Cerebellar nuclear complex (tissue), 1 donor: ENCODE measurements at places on chromosomes 16 and 17.

- no peak for DNase-seq
These were observed 66.1 kb downstream of the RAB11FIP4 start for GRCh38 chr17:31457391-31458234.

DNA sequence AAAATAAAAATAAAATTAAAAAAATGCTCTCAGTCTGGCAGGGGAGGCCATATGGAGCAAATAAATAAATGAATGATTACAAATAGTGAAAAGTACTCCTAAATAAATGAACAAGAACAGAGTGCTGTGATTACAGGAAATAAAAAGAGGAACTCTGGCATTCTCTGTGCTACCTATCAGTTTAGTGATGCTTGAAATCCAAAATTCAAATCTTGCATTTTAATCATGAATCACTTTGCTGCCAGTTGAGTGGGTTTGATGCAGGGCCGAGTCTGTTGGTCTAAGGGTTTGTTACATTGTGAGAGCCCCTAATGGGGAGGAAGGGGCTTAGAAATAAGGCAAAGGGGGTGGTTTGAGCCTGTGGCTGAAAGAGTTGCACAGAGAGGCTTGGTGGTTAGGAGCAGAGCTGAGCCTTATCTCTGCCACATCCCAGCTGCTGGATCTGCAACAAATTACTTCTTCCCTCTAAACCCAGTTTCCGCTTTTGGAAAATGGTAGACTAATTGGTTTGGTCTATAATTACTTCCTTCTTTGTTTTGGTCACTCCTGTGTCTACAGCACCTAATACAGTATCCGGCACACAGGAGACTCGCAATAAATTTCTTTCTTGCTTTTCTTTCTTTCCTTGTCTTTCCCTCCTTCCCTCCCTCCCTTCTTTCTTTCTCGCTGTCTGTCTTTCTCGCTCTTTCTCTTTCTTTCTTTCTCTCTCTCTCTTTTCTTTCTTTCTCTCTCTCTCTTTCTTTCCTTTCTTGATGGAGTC, 6.3 kb upstream of the ABCC1 start:
- no peak for DNase-seq

DNA sequence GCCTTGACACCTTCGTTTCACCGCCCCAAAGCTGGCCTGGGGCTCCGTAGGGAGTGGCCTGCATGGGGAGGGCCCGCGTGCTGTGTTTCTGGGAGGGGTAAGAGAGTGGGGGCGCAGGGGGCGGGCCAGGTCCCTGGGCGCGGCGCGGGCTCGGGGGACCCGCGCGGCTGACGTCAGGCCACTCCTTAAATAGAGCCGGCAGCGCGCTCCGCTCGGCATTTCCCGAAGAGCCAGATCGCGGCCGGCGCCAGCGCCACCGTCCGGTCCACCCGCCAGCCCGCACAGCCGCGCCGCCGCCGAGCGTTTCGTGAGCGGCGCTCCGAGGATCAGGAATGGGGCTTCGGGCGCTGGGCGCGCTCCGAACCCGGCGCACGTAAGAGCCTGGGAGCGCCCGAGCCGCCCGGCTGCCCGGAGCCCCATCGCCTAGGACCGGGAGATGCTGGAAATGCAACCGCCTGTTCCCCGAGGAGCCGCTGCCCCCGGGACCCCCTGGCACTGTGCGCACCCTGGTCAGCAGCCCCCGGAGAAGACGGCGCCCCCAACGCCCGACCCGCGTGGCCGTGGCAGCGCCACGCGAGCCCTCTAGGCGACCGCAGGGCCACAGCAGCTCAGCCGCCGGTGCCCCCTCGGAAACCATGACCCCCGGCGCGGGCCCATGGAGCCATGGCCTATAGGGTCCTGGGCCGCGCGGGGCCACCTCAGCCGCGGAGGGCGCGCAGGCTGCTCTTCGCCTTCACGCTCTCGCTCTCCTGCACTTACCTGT, at the start of gene HS3ST2:
Gene HS3ST2, plus strand, starts transcription at position 215 of the 763 bp plus-strand sequence. Its CDS starts 449 bp downstream, at position 664.
- no peak for DNase-seq

GRCh38 chr17:56478836-56479447, 114.6 kb upstream of the NOG start:
- no peak for DNase-seq

DNA sequence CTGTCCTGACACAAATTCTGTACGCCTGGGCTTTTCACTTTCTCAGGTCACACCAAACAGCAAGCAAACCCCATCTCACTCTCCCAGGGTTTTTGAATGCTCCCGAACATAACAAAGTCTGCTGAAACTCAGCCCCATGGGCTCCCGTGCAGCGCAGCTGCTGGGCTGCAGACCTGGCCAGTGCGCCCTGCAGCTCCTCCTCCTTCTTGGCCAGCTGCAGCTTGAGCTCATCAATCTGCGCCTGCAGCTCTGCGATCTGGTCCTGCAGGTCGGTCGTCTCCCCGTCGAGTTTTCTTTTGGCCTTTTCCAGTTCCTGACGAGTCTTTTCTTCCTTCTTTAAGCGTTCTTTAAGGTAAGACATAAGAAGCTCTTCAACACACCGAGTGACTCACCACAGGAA, 70.5 kb downstream of the NDEL1 start:
- no peak for DNase-seq

- DNase-seq = no peak
These were observed 1.4 kb downstream of the PRSS8 start for GRCh38 chr16:31134091-31134571.

DNA sequence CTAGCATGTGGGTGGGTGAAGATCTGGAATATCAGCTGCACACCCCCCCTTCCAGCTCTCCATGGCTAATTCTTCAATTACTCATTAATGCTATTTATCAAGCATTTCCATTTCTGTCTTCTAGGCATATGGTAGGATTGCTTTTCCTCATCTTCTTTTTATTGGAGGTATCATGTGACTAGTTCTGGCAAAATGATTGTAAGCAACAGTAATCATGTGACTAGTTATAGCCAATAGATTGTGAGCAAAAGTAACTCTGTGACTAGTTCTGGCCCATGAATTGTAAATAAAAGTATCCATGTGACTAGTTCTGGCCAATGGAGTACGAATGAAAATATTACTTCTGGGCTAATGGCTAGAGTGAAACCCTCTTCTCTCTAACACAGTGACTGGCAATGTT, 107.0 kb upstream of the TMEM132E start:
- no peak for DNase-seq

DNA sequence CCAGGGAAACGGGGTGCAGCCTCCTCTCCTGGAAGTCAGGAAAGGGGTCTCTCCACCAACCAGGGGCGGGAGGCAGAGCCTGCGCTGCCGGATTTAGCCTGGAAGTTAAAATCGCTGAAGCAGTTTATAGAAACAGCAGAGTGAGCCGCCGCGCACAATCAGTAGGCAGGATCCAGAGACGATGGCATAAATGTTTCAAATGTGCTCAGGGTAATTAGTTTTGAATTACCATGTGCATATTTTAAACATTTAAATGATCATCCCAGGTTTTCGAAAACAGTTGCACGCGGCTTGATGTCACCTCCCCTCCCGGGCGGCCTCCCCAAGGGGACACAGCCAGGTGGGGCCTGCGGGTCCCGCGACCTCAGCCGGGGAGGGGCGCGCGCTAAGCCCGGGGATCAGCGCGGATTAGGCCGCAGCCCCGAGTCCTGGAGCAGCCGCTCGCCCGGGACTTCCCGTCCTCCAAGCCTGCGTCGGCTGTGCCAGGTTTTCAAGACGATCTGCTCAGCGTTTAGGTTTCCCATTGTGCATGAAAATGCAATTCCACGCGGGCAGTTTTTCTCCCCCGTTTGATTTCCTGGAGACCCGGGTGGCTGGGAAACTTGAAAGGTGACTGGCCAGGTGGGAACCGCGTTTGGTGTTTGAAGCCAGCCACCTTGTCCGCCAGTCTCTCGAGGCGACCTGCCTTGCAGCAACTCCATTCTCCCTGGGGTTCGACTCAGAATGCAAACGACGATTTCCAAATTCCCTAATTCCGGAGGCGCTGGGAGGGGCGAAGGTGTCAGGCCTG, 78.3 kb downstream of the RPA1 start:
- no peak for DNase-seq

DNA sequence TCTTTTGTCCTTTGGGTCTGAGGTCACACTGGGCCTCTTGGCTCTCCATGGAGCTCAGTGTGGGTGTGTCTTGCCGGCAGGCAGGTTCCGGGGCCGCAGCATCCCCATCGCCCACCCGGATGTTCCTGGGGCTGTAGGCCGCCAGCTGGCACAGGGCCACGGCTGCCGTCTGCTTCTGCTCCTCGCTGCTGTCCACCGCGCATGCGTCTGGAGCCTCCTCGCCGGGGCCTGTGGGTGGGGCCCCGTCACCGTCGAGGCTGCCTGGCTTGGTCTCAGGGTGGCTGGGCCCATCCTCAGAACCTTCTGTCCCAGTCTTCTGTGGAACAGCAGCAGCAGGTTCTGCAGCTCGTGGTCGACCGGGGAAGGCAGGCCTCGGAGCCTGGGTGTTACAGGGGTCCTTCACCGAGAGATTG, 9.6 kb downstream of the ZNF750 start:
- DNase-seq = no peak

- DNase-seq = no peak
These were observed at the start of gene MAP3K14 for GRCh38 chr17:45316434-45317110. MAP3K14 (minus strand) TSS chr17:45317020; CDS start chr17:45290745, 26,275 bp downstream.

- no peak for DNase-seq
These were observed 17.3 kb upstream of the WSCD1 start for GRCh38 chr17:6052926-6053325.

DNA sequence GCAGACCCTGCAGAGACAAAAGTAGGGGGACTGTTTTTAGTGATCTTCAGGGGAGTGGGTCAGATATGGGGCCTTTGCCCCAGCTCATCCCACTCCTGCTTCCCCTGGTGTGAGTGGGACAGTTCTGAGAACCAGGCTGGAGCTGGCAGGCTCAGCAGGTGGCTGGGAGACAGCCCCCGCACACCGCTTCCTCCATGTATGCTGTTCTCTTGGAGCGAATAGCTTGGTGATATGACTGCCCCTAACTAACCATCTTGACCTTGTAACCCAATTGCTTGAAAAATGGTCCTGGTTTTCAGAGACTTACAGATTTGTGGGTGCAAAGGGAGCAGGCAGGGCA, 61.5 kb downstream of the PRMT7 start:
- DNase-seq = no peak

- DNase-seq = no peak
These were observed 42.1 kb downstream of the SYNRG start for GRCh38 chr17:37567137-37567536.

GRCh38 chr17:51121620-51122472, 1.2 kb upstream of the SPAG9 start:
- DNase-seq = no peak

DNA sequence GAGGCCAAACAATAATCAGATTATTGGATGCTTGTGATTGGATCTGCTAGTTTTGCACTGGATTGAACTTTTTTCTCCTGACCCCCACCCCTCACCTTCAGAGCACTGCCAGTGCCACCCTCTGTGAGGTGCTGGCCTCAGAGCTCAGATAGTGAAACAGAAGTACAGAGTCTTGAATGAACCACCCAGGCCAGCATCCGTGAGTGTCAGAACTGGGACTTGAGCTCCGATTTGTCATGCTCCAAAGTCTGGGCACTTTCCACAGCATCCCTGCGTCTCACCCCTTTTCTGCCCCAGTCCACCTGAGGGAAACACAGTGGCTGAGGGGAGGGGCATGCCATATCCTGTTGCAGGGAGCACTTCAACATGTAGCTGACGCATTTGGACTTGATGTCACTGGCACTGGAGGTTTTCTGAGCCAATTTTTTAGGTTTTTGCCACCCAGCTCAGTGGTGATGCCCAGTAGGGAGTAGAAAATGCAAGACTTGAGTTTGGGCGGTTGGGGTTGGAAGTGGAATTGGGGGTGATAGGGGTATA, 47.3 kb downstream of the SMPD3 start:
- DNase-seq = no peak

DNA sequence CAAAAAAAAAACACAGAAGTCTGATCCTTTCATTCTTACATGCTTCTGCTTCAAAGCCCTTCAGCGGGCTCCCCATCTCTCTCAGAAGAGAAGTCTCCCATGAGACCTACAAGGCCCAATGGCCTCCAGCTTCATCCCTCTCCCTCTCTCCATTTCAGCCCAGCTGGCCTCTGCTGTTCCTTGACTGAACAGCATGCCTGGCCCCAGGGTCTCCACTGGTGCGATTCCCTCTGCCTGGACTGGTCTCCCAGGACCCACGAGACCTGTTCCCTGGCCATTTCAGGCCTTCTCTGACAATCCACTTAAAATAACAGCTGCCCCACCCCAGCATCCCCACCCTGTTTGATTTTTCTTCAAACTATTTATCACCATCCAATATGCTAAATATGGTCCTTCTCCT, 91.2 kb downstream of the AIPL1 start:
- DNase-seq = no peak

DNA sequence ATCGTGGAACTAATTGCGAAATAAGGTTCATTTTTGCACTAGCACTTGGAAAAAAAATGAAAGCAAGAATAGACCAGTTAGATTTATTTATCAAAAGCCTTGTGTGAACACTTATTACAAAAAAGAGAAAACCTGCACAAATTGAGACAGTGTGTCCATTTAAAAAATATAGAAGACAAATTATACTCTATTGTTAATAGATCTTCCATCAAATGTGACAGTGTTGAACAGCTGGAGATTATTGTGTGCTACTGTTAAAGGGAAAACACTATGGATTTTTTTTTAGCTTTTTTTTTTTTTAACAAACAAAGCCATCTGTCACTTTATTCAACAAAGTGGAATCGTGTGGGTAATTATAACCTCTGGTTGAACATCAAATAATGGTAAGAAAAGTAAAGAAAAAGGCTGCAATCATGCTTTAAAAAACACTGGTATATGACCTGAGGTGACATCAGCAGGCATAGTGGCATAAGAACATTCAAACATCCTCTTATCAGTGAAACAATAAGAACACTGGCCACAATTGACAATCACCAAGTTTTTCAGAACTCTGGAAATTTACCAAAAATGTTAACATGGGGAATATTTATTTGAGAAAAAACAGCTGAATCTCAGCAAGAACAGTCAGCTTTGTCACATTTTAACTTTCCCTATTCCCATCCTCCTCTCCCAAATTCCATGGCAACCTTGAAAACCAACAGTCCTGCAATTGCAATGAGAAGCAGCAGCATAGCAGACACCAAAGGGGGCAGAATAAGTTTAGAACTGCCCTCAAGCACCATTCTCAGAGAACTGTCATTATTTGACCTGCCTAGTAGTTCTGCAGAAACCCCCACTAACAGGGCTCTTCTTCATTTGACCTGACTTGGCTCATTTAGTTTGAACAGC, 442.3 kb upstream of the MON1B start:
- DNase-seq = no peak

DNA sequence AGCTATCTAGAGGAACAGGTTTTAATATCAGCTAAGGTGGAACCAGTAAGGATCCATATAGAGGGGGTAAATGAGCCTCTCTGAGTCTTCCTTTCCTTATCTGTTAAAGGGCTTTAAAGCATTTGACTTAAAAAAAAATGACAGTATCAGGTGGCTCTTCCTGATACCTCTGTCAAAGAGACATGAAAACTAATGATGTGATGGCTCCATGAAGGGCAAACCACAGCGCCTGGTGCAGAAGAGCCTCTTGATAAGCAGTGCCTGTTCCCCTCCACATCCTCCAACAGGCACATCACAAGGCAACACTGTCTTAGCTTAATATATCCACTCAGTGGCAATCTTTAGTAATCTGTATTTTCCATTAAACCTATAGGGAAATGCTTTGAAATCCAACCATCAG, 68.9 kb downstream of the USP31 start:
- DNase-seq = no peak

- no peak for DNase-seq
These were observed 99.4 kb downstream of the RBFOX3 start for GRCh38 chr17:79511471-79511870.

GRCh38 chr17:31738488-31738887, 120.6 kb downstream of the COPRS start:
- no peak for DNase-seq

GRCh38 chr16:87584271-87584670, 18.0 kb upstream of the JPH3 start:
- no peak for DNase-seq

GRCh38 chr17:14776791-14777190, 475.9 kb downstream of the HS3ST3B1 start:
- no peak for DNase-seq
